ENCODE measurements at places on chromosomes 11 and 22. TPM values are rescaled to one million over a fixed set of nuclear protein-coding genes. Genes with fewer than 3 reads are reported as not detected.

DNA sequence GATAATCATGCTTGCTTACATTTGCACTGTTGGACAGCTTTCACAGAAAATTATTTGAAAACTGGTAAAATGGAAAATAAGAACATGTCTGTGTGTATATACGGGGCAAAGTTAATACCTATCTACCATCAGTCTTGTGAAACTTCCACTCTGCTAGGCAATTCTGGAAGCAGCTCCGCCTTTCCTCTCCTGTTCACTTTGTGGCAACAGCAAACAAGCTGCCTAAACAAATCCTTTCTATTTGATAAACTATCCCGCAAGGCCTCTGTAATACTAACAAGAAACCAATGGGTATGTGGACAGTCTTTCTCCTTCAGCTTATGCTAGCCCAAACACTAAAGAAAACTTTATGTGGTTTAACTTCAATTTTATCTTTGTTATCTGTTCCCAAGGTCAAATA lies 39.2 kb upstream of the RAPSN start:
- H3K4me3 ChIP-seq: no peak overlapping the region
- H3K4me1 ChIP-seq: no peaks in the 10 kb centered on the region
- no peaks in the 10 kb centered on the region for H3K27me3 ChIP-seq
- H3K27ac ChIP-seq: no peak overlapping the region
- H3K36me3 ChIP-seq: peaks cover 65% of the 10 kb centered on the region

GRCh38 chr22:20436307-20436767 lies 1.3 kb downstream of the SCARF2 start:
- H3K36me3 ChIP-seq: peaks cover 53% of the 10 kb centered on the region
- H3K27me3 ChIP-seq: no peaks in the 10 kb centered on the region
- peak; percentile 66 for DNase-seq

DNA sequence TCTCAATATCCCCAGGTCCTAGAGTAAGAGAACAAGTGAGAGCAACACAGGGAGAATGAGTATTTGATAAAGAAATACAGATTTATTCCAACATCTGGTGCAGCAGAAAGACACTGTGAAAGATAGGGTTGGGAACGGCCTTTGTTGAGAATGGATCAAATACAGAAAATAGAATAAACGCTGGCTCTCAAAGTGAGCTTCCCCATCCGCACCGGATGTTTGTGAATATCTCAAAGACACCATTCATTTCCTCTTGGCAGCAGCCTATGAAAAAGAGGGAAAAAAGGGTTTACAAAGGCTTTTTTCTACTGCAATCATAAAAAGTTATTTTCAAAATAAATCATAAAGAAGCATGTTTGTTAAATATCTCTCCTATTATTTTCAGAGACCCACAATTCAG lies 279.3 kb downstream of the CASP12 start:
- H3K27ac ChIP-seq: no peak overlapping the region
- H3K27me3 ChIP-seq: no peaks in the 10 kb centered on the region
- H3K36me3 ChIP-seq: no peaks in the 10 kb centered on the region
- H3K4me3 ChIP-seq: no peak overlapping the region
- no peaks in the 10 kb centered on the region for H3K4me1 ChIP-seq

- H3K27me3 ChIP-seq: peaks cover 15% of the 10 kb centered on the region
- no peaks in the 10 kb centered on the region for H3K36me3 ChIP-seq
- no peak overlapping the region for H3K27ac ChIP-seq
- DNase-seq: no peak
- H3K4me1 ChIP-seq: peaks cover 16% of the 10 kb centered on the region
These were observed 863 bp upstream of the TPBGL start for GRCh38 chr11:75239531-75240290.

GRCh38 chr11:69704508-69705253 lies 859 bp upstream of the FGF19 start:
- no peak overlapping the region for H3K27ac ChIP-seq
- H3K27me3 ChIP-seq: no peaks in the 10 kb centered on the region
- peak overlapping the region; percentile 24 for H3K4me3 ChIP-seq
- DNase-seq: peak; percentile 61
- peaks cover 67% of the 10 kb centered on the region for H3K4me1 ChIP-seq

- H3K27me3 ChIP-seq: peaks cover 24% of the 10 kb centered on the region
- peak overlapping the region; percentile 36 for H3K27ac ChIP-seq
These were observed 1.6 kb downstream of the NCR3LG1 start for GRCh38 chr11:17352950-17353820.

- H3K4me1 ChIP-seq: peaks cover 37% of the 10 kb centered on the region
- DNase-seq: no peak
- H3K36me3 ChIP-seq: no peaks in the 10 kb centered on the region
- no peaks in the 10 kb centered on the region for H3K27me3 ChIP-seq
These were observed 21.6 kb upstream of the NUP160 start for GRCh38 chr11:47869544-47870393.

- no peaks in the 10 kb centered on the region for H3K27me3 ChIP-seq
- no peaks in the 10 kb centered on the region for H3K36me3 ChIP-seq
- no peaks in the 10 kb centered on the region for H3K4me1 ChIP-seq
- H3K4me3 ChIP-seq: no peak overlapping the region
- H3K27ac ChIP-seq: no peak overlapping the region
These were observed 97.9 kb downstream of the CWF19L2 start for GRCh38 chr11:107359701-107360100.

GRCh38 chr22:43370036-43370435 lies 26.9 kb upstream of the SCUBE1 start:
- H3K27me3 ChIP-seq: peaks cover 26% of the 10 kb centered on the region
- no peaks in the 10 kb centered on the region for H3K4me1 ChIP-seq
- DNase-seq: no peak
- H3K4me3 ChIP-seq: no peak overlapping the region
- no peak overlapping the region for H3K27ac ChIP-seq
- no peaks in the 10 kb centered on the region for H3K36me3 ChIP-seq

GRCh38 chr11:63488789-63489188 lies 2.2 kb downstream of the PLAAT5 start:
- H3K4me1 ChIP-seq: peaks cover 25% of the 10 kb centered on the region
- H3K27ac ChIP-seq: no peak overlapping the region
- DNase-seq: no peak
- H3K4me3 ChIP-seq: no peak overlapping the region
- H3K36me3 ChIP-seq: no peaks in the 10 kb centered on the region

- H3K4me3 ChIP-seq: no peak overlapping the region
- no peak overlapping the region for H3K27ac ChIP-seq
- no peak for DNase-seq
- peaks cover 20% of the 10 kb centered on the region for H3K27me3 ChIP-seq
These were observed 4.9 kb downstream of the IGF2 start for GRCh38 chr11:2134022-2135010.

DNA sequence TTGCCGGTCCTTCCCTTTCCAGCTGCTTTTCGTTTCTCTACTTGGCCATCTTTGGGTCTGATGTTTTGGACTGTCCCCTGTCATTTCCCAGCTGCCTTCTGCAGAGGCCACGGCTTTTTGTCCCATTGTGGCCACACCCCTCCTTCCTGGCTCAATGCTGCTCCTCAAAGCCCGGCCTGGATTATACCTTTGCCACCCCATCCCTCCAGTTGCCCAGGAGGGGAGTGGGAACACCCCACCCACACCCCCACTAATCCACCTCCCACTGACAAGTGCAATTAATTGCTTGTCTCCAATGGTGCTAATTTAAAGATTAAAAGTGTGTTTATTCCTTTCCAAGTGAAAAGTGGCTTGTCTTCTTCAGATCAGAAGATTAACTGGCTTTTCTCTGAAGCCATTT lies 34.2 kb upstream of the CSNK2A3 start:
- no peak for DNase-seq
- H3K4me1 ChIP-seq: peaks cover 10% of the 10 kb centered on the region
- H3K36me3 ChIP-seq: no peaks in the 10 kb centered on the region
- no peak overlapping the region for H3K27ac ChIP-seq

DBX1 gene
- total RNA-seq: not detected

SCN4B gene
- total RNA-seq: not detected

AQP11 gene
- not detected for total RNA-seq
